Iris pigment epithelial cell (primary cell): ENCODE measurements at places on chromosomes 12 and 14.

DNA sequence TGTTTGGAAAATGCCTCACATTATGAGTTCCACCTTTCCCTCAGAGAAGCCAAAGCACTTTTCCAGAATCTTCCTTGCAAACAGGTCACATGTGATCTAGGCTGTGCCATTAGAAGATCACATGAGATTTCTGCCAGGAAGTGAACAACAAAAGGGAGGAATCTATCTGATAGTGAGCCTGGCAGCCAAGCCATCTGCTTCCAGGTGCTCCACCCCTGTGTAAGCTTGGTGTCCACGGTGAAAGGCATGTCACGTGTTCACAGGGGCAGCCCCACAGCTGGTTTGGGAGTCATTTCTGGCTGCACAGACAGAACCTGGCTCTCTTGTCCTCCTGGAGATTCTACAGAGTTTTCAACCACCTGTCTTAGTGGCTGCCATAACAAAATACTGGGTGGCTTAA is 3.5 kb upstream of the KSR2 start:
- DNase-seq, result no peak

- DNase-seq, result no peak
These were observed 33.2 kb downstream of the HSPB8 start for GRCh38 chr12:119211884-119212283.

GRCh38 chr14:54535126-54535525 is 25.4 kb downstream of the CGRRF1 start:
- no peak for DNase-seq

GRCh38 chr14:56162476-56162875 is 44.3 kb downstream of the PELI2 start:
- no peak for DNase-seq

- DNase-seq, result peak; percentile 9
These were observed 443.6 kb upstream of the SYT1 start for GRCh38 chr12:78420991-78421390.

GRCh38 chr12:58046271-58046670 is 104.9 kb downstream of the ATP23 start:
- DNase-seq, result no peak

DNA sequence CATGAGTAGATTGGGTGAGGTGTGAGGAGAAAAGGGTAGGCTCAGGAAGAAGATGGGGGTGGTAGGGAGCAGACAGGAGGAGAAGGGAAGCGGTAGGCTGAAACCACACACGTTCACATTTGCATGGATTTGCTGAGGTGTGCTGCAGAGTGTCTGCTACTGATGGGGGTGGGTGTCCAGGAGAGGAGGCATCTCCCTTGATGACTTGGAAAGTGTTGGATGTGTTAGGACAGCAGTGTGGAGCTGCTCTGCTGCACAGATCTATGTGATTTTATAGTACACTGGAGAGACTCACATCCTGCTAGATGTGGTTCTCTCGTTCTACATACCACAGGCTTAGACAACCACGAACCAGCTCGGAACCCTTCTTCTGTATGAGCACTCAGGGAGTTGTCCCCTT is 9.3 kb downstream of the ZFHX2 start:
- no peak for DNase-seq

- DNase-seq, result no peak
These were observed 5.8 kb upstream of the SPRYD4 start for GRCh38 chr12:56462565-56462964.

- peak; percentile 59 for DNase-seq
These were observed 67.6 kb upstream of the GNG2 start for GRCh38 chr14:51792809-51793208.

DNA sequence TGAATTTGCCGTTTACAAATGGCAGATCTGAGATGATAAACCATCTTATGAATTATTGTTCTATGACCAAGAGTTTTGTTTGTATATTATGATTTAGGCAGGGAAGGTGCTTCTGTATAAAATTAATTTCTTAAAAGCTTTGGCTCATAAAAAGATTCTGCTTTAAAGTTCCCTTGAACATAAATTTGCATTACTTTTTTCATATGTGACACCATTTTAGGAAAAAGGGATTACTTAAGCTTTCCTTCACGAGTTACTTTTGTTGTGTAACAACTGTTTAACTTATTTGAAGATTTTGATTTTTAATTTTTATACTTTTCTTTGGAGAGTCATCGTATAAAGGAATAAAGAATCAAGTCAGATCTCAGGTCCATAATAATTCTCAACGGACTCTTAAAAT is 3.3 kb downstream of the ETNK1 start:
- no peak for DNase-seq

DNA sequence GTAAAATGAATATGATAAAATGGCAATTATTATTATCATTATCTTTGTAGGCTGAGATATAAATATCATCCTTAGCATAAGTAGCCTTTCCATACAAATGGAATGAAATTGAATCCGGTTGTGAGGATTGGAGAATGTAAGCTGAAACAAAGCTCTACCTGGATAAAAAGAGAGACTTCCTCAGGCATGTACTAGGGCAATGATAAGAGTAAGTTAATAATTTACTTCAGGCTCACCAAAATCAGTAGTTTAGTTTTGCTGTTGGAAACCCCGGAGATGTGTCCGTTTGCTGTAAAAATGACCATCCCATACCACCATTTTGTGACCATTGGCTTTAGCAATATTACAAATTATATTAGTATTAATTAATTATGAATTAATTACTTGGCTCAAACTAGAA is 96.3 kb downstream of the C12orf75 start:
- no peak for DNase-seq

DNA sequence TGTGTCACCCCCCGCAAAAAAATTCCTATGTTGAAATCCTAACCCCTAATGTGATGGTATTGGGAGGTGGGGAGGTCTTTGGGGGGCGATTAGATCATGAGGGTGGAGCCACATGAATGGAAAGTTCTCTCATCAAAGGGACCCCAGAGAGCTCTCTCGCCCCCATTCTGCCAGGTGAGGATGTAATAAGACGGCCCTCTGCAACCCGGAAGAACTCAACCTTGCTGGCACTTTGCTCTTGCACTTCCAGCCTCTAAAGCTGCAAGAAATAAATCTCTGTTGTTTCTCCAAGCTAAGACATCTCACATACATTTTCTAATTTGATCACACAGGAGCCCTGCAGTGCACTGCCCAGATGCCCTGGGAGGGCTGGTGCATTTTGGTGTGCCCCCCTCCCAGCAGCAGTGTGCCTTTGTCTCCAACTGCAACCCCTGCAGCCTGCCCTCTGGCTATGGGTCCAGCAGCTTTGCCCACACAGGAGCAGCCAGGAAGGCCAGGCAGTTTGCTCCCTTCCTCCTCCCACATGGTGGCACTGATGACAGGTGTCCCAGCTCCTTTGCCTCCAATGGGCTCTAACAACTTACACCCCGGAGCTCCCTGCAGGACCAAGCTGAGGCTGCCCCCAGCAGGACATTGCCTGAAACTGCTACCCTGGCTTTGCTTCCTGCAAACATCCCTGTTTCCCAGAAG is 59.3 kb downstream of the C14orf132 start:
- peak; percentile 63 for DNase-seq

DNA sequence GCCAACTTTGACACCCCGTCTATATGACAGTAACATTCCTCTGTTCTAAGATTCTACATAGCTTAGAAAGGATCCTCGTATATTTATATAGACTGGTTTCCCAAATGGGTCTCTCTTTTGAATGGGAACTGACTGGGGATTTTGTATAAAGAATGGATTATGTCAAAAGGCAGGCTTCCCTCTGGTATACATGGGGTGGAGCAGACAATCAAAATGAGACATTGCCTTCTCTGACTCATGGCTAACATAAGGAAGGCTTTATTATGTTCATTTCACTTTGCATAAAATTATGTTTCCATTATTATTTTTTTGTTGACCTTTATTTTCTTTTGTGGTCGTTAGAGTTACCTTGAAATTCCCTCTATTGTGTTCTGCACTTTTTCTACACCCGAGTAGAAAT is 211.1 kb downstream of the ALG10B start:
- DNase-seq, result no peak
